Fibroblast of skin of left biceps (primary cell): ENCODE measurements at places on chromosomes 12 and 14.

- DNase-seq, result peak; percentile 62
Measured at GRCh38 chr12:68240079-68240478, 13.3 kb downstream of the IL22 start.

DNA sequence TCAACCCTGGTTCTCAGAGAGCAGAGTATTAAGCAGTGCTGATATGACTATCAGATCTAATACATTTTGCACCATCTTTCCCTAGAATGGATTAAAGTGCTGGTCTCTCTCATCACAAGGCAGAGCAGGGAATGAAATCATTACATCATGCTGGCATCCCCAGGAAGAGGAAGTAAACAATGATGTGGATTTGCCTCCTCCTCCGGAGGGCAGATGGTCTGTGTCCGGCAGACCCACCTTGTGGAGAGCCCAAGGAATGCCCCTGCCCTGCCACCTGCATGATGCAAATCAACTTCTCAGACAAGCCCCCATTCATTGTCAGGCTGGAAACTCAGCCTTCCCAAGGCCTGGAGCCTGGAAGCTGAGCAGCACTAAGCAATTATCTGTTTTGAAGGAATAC, 1149.1 kb downstream of the VRK1 start:
- DNase-seq, result no peak

- DNase-seq, result no peak
Measured at GRCh38 chr12:52145228-52146088, 46.4 kb downstream of the KRT80 start.

GRCh38 chr14:24266344-24267244, 3.6 kb upstream of the TGM1 start:
- DNase-seq, result no peak

DNA sequence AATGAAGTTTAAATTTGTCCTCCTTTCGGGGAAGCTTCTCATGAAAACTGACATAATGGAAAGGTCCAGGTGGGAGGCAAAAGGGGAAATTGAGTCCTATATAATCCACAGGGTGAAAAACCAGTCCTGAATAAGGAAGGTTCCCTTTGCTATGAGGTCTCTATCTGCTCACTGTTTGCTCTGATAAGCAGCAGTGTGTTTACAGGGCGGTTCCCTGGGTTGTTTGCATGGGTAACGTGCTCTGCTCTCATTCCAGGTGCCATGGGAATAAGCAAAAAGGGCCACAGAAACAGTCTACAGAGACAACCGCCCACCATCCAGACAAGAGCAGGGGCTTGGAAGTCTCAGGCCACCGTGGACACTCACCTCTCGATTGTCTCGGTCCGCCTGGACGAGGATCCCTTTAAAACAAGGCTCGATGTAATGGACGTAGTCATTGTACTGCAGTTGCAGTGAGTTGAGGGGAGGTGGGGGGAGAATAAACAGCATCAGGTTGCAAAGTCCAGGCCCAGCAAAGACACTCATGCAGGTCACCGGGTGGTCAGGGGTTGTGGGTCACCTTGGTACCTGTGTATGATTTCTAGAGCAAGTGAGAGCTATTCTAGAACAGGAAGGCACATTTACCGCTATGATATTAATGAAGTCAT, 32.7 kb downstream of the CACNA2D4 start:
- no peak for DNase-seq

DNA sequence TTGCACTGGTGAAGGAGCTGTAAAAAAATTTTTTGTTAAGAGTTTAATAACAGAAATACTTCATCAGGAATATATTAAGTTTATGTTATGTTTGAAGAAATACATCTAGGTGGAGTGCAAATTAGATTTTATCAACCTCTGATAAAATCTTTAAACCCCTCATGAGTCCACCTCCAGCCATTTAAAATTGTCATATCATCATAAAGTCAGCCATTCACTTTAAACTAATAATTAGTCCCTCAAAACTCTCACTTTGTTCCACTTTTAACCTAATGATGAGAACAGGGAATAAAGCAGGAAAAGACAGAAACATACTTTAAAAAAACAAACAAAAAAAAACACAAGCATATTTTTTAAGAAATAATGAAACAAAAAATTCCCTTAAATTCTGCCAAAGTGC, 25.1 kb downstream of the ZFC3H1 start:
- DNase-seq, result no peak

DNA sequence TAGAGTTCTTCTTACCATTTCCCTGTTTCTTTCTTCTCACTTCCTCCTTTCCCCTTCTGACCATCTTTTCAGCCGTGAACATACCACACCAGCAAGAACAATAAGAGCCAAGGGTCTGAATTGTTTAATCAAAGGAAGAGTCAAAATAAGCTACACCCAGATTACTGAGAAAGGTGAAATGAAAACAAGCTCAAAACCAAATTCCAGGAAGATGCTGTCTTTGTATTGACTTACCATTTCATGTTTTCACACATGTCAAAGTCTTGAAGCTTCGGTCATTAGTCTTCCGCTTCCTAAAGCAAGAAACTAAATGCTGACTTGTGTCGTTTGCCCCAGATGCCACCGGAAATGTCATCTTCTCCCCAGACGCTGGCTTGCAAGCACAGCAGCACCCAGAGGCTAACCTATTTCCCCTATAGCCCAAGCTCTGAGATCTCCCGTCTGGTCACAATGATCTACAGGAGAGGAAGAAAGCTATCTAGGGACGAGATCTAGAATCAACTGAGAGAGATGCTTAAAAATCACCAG, 136.5 kb upstream of the AMIGO2 start:
- no peak for DNase-seq

DNA sequence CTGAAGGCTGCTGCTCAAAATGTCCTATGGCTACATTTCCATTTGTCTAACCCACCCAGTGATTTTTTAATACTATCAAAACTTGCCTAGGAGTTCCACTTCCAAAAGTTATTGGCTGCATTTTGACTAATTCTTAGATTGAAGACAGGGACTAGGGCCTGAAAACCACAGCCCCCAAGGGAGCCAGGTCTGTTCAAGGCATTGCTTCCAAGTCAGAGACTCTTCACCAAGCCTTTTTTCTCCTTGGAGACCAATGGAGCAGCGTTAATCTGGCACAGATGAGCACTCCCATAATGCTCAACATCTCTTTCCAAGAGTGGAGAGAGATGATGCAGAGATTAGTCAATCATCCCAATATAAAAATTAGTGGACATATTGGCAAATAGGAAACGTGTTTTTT, 112.5 kb upstream of the HIF1A start:
- no peak for DNase-seq

GRCh38 chr12:119992129-119992705, 3.2 kb downstream of the BICDL1 start:
- no peak for DNase-seq

DNA sequence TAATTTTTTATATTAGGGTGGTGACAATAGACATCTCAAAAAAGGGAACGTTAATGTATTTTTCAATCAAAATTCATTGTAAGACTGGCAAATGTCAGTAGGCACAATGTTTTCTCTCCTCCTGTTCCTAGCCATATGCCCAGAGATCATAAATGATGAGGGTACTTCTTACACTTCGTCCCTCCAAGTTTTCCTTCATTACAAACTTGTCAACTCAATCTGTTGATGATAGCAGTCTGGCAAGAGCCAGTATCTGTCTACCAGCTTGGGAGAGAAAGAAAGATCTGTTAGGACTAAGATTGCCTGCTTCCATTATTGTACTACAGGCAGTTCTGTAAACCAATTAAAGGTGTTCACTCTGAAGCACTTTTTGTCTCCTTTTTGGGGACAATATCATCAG, 130.9 kb upstream of the DAAM1 start:
- no peak for DNase-seq

- DNase-seq, result no peak
Measured at GRCh38 chr14:69879175-69880043, at the start of gene SMOC1. Gene SMOC1 (plus strand): TSS chr14:69879416. CDS start chr14:69879679, 263 bp downstream.

DNA sequence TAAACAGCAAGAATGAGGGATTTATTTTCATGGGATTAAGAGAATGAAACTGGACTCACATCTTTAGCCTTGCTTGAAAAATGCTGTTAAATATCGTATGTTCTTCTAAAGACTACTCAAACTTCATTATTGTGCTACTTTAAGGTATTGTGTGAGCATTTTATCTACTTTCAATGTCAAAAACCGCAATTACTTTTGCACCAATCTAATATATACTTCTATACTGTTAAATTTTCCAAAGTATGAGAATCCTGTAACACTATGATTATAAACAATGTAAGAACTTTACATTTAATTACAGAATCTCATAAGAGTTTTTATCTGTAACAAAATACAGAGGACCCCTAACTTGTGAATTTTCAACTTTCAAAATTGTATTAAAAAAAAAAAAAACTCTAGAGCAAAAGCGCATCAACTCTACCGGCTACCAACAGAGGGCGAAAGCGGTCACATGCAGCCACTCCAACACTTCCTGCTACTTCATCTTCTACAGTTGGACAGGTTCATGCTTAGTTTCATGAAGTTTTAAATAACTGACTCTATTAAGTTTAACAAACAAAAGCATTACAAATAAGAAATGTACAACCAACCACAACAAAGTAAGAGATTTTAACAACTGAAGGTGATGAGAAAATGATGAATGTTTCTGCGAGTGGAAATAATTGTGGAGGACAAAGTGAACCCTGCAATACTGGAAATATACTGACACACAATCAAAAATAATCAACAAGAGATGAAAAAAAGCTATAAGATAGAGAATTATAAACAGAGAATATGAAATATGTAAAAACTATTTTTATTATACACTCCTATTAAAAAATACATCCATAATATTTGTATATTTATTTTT, 210.9 kb downstream of the MED13L start:
- no peak for DNase-seq

- no peak for DNase-seq
Measured at GRCh38 chr14:68927956-68928675, 51.0 kb downstream of the ACTN1 start.

DNA sequence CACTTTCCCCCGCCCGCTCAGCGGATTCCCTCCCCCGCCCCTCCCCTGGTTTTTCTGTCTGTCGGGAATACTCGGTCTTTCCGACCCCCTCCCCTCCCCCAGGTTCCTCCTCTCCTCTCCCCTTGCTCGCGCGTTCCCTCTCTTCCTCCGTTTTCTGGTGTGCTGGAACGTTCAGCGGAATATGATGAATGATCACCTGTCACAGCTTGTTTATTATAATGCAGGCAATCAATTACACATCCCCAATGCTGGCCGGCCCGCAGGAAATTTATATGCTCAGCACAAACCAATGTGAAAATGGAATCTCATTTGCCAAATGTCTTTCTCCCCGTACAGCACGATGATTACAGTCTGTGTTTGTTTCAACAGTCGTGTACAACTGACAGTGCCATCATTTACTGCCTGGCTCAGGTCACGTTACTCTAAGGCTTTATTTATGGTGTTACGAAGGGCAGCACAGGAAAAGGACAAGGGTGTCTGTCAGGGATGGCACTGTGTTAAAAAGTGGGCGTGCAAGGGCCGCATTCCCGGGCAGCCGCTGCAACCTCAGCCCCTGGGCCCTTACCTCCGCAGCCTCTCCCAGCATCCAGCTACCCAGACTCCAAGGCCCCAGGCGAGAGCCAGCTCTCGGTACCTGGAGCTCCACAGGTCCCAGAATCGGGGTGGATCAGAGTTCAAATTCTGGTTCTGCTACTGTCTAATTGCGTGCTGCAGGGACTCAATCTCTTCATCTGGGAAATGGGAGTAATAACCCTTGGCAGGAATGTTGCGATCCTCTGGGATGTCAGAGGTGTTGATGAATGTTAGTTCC, 24.7 kb upstream of the MAP1LC3B2 start:
- no peak for DNase-seq

DNA sequence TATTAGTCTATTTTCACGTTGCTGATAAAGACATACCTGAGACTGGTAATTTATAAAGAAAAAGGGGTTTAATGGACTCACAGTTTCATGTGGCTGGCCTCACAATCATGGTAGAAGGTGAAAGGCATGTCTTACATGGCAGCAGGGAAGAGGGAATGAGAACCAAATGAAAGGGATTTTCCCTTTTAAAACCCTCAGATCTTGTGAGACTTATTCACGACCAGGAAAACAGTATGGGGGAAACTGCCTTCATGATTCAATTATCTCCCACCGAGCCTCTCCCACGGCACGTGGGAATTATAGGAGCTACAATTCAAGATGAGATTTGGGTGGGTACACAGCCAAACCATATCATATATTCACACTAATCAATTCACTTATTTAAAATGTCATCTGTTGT, 41.4 kb downstream of the KTN1 start:
- no peak for DNase-seq

DNA sequence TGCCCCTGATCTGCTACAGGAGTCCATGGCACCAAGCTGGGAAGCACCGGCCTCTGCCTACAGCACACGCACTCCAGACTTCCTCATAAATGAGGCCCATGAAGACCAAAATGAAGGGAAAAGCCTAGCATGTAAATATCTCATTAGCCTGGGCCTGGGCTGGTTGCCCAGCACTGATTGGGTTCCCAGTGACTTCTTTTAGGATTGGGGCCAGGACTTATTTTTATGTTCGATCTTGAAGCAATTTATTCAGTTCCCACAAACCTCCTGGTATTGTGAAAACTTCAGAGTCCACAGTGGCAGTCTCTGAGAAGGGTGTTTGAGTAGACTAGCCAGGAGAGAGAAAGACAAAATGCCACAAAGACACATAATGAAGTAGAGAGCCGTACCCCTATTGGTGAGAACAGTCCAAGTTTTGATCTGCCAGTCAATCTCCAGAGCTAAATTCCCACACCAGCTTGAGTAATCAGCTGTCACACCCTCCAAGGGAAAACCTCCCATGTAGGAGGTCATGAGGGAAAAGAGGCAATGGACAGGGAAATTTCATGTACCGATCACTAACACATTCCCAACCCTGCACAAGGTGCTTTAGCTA, 78.2 kb downstream of the PHLDA1 start:
- DNase-seq, result peak; percentile 71

DNA sequence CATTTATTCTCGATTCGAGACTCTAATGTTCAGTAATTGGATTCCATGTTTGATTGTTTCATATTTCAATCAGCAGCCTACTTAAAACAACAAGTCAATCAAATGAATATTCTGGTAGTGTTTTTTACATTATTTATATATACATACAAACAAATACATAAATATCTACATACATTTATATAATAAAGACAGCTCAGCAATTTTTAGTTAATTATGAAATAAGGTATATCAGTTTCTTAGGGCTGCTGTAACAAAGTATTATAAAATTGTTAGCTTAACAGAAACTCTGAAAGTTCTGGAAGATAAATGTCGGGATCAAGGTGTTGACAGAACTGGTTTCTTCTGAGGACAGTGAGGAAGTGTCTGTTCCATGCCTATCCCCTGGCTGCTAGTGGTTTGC, 105.9 kb downstream of the MGST1 start:
- no peak for DNase-seq

DNA sequence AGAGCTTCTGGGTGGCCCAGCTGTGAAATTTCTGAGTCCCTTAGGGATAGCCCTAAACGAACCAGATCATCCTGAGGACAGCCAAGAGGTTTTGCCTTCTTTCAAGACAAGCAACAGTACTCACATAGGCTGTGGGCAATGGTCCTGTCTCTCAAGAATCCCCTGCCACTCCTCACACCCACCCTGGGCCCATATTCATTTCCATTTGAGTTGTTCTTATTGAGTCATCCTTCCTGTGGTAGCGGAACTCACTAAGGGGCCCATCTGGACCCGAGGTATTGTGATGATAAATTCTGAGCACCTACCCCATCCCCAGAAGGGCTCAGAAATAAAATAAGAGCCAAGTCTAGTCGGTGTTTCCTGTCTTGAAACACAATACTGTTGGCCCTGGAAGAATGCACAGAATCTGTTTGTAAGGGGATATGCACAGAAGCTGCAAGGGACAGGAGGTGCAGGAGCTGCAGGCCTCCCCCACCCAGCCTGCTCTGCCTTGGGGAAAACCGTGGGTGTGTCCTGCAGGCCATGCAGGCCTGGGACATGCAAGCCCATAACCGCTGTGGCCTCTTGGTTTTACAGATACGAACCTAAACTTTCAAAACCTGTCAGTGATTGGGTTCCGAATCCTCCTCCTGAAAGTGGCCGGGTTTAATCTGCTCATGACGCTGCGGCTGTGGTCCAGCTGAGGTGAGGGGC, 38.9 kb downstream of the DAD1 start:
- DNase-seq, result peak; percentile 39
